ENCODE measurements at places on chromosomes 6 and 20.

GRCh38 chr20:48164566-48165400, 379.5 kb upstream of the SULF2 start:
- DNase-seq = no peak

DNA sequence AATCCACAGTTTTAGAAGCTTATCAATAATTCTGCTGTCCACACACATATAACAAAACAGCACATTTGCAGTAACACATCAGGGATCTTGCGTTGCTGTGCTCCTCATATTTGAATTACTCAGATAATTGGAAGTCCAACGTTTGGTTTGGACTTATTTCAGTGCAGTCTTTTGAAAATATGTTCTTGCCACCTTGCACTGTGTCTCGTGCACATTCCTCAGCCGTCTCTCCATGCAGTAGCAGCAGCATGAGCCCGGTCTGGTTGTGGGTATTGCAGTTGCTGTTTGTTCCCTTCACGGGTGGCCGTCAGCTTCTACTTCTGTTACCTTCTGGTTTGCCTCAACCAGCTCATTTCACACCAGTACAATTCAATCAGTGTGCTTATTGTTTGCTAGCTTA, 215.5 kb downstream of the SLC24A3 start:
- DNase-seq = no peak

- no peak for DNase-seq
Measured at GRCh38 chr6:154197196-154197860, 158.3 kb downstream of the OPRM1 start.

DNA sequence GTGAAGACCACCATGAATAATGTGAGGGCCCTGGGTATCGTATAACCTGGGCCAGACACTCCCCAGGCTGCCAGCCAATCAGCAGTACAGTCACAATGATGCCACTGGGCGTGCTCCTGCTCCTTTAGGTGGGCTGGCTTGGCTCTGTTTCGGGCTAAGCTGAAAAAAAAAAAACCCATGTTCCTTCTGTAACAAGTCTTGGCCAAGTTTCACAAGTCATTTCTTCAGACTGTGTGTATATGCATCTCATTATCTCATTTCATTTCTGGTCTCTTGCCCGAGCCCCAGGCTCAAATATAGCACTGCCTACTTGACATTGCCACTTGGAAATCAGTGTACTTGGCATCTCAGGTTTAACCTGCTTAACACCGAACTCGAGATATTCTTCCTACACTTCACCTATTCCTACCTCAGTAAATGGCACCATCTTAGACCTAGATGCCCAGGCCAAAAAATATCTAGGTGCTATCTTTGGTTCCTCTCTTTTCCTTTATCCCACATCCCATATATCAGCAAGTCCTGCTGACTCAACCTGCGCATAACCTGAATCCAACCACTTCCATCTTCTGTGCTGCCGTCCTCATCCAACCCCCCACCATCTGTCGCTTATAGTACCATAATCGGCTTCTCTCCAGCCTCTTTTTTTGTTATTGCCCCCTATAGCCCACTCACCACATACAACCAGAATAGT, 1.8 kb downstream of the UQCC2 start:
- DNase-seq = no peak

GRCh38 chr6:72272958-72273357, 348.9 kb upstream of the KCNQ5 start:
- no peak for DNase-seq

GRCh38 chr20:49267327-49267726, 10.5 kb downstream of the ZNFX1 start:
- DNase-seq = no peak

DNA sequence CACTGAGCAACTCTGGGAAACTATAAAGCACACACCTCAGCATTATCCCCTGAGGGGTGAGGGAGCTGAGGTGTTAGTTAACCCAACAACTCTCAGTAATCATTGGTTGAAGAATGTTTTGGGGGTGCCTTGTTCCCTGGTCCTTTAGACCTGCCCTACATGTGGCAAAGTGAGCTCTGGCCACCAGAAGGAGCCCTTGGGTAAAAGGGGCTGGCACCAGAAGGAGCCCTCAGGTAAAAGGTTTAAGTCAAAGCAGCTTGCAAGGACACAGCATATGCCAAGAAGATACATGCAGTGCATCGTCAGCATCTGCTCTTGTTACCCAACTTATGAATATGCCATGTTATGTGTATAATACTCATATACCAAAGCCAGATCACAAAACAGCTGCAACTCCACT, 1081.7 kb downstream of the KIF16B start:
- DNase-seq = no peak

GRCh38 chr6:12483712-12484111, 193.6 kb downstream of the EDN1 start:
- no peak for DNase-seq
